Dermis microvascular lymphatic vessel endothelial cell (primary cell): ENCODE measurements at places on chromosomes 13 and 19. TPM values are rescaled to one million over a fixed set of nuclear protein-coding genes. Genes with fewer than 3 reads are reported as not detected.

DNA sequence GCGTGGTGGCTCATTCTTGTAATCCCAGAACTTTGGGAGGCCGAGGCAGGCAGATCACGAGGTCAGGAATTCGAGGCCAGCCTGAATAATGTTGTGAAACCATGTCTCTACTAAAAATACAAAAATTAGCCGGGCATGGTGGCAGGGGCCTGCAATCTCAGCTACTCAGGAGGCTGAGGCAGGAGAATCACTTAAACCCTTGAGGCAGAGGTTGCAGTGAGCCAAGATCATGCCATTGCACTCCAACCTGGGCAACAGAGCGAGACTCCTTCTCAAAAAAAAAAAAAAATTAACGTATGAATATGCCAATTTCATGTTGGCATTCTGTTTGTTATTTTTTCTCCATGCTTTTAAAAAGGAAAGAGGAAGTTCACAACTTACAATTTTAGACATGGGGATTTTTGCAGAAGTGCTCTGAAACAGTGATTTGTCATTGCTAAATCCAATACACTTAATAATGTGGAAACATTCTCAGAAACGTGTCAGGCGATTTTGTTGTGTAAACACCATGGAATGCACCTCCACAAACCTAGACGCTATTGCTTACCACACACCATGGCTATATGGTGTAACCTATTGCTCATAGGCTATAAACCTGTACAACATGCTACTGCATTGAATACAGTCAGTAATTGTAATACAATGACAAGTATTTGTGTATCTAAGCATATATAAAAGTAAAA lies 115.9 kb upstream of the PCDH20 start:
- no peak for DNase-seq

GRCh38 chr19:15487038-15487437 lies 7.7 kb upstream of the PGLYRP2 start:
- DNase-seq: no peak

- DNase-seq: no peak
Observed at GRCh38 chr19:50909240-50910070, 1.7 kb downstream of the KLK4 start.

GRCh38 chr19:23118400-23118799 lies 1.6 kb downstream of the ZNF730 start:
- DNase-seq: no peak

CD37 gene
- not detected in 2 replicates for total RNA-seq

ZNF442 gene
- 1.3 and 1.4 TPM in 2 replicates for total RNA-seq

CDKN2D gene
- total RNA-seq: 4.8 and 4.9 TPM in 2 replicates

IFNL1 gene
- not detected in 2 replicates for total RNA-seq

URAD gene
- not detected in 2 replicates for total RNA-seq
